HEK293T (cell line): ENCODE measurements at places on chromosomes 3 and 15.

DNA sequence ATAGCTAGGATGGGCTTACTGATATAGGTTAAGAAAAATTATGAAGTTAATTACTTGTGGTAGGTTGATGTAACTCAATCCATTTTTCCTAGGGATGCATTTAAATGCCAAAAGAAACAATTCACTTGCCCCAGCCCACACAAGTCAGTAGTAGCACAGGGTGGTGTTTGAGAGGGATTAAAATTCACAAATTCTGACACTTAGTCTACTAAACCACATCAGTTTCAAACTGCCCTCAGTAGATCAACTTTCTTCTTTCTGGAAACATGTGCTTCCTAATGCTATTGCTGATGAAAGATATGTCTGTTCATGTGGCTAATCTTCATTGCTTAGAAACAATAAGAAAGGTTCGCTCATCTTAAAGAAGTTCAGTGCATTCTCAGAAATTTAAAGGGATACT is 160.6 kb downstream of the EPHA3 start:
- DNase-seq: no peak

GRCh38 chr3:194586836-194587235 is 46.4 kb downstream of the TMEM44 start:
- DNase-seq: no peak

GRCh38 chr15:70438776-70439175 is 324.6 kb downstream of the UACA start:
- no peak for DNase-seq

DNA sequence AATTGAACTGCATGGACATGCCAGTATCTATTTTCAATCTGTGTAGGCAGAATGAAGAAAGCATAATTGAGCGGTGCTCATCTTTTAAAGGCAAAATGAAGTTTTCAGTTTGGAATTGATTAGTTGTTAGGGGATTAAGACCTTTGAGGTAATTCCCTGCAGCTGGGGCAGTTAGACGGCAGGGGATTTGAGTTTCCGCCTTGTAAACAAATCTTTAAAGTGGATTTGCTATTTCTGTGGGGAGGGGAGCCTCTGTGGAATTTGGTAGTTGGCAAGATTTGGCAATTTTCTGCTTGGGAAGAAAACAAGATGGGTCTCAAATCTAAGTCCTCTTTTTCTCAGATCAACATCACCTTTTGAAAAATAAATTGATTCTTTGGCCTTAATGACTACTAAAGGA is 212.5 kb upstream of the CNTN6 start:
- DNase-seq: no peak

GRCh38 chr3:139534992-139535879 is 4.3 kb downstream of the RBP1 start:
- DNase-seq: no peak

DNA sequence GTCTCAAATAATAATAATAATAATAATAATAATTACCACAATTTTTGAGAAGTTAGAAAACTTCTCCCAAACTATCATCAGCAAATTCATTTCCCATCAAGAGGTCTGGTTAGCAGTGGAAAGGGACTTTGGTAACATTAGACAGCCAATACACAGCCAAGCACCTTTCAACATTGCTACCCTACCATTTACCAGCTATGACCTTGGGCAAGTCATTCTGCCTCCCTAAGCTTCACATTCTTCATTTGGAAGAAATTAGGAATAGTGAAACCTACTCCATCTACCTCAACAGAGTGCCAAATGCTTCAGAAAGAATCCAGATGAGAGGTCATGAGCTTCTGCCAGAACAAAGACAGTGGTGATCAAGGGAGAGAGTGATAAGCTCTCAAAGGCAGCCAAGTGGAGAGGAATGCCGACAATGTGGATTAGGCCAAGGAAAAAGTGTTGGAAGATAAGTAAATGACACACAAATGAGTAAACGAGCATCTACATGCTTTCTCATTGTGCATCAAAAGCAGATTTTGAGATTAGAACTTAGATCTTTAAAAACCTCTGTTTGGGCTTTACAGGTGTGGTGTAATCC is 42.9 kb upstream of the LPP start:
- no peak for DNase-seq

DNA sequence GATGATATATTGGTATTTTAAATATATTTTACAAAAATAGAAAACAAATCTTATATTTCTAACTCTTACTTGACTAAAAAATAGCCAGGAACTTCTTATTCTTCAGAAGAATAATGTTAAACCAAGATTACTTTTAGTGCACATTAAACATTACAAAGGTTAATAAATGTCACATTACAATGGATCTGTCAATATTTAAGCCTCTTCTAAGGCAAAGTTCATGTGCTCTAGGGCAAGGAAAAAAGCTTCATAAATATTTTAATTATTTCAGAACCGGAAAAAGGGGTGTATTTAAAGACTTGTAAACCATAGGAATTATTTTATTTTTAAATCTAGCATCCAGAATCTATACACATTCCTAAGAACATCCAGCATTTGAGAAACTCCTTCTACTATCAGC is 166.9 kb upstream of the ROBO2 start:
- no peak for DNase-seq

- DNase-seq: no peak
These were observed 49.1 kb downstream of the HCN4 start for GRCh38 chr15:73319460-73320245.

DNA sequence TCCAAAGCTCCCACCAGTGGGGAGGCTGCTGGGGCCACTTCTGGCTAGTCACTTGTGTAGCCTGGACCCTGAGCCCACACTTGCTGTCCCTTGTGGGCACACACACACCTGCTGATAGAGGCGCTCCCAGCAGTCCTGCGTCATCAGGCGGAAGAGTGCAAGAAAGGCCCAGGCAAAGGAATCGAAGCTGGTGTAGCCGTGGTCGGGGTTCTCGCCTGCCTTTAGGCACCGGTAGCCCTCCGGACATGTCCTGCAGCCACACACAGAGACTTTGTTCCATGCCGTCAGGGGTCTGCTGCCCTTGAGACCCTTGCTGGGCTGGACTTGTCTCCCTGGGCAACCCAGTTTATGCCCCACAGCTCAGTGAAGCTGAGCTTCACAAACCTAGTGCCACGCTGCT is 42.9 kb downstream of the SCN5A start:
- DNase-seq: no peak

GRCh38 chr3:27216955-27217552 is 152.1 kb downstream of the NEK10 start:
- DNase-seq: no peak

- DNase-seq: peak; percentile 86
These were observed at the start of gene PTPRG for GRCh38 chr3:61561374-61562041. PTPRG (plus strand) TSS chr3:61561571; CDS start chr3:61562288, 717 bp downstream.

DNA sequence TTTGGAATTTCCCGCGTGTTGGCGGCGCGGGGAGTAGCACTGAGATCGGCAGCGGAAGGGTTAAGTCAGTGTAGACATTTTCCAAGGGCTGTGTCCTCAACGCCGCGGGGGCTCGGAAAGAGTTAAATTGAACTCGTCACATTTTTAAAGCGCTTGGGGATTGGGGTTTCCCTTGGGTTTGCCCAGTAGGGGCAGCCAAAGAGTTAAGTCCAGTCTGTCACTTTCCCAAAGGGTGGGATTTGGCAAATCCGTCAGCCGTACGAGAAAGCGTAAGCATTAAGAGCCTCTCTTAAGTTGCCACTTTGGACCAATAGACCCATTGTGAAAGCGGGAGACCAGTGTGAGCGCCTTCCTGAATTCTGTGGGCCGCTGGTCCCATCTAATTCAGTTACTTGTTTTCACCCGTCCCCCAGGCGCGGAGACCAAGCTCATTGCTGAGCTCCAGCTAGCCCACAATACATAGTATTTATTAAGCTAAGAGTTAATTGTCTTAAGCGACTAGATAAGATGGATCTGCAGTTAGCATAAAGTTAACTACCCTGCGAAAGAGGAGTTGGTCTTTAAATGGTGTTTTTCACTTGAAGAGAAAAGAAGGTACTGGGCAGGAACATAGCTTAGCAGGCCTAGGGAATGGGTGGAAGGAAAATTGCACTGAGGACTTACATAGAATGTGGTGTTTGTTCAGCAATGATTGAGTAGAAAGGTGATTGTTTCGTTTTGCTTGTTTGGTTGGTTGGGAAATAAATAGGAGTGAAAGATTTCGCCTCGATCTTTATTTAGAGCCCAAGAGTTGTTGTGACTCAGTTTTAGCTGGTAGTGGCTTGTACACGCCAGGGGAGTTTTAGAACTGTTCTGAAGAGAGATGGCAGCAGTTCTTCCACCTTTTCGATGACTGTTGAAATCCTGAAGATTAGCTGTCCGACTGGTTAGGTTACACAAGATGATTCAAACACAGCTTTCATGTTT is 932 bp downstream of the ARL8B start:
- peak; percentile 52 for DNase-seq

DNA sequence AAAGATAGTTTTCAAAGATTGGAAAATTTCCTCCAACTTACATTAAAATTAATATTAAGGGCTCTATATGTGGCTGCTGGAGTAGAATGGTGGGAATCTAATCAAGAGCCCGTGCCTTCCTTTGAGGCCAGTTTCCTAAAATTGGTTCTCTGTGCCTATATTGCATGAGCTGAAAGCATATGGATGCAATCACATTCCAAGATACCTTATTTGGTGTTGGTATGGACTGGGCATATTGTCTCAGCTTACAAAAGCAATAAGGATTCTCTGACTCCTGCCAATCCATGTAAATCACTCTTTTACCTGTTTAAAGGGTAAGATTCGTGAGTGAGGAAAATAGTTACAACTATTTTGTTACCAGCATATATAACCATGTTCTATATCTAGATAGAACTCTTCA is 111.6 kb downstream of the GREM1 start:
- no peak for DNase-seq

DNA sequence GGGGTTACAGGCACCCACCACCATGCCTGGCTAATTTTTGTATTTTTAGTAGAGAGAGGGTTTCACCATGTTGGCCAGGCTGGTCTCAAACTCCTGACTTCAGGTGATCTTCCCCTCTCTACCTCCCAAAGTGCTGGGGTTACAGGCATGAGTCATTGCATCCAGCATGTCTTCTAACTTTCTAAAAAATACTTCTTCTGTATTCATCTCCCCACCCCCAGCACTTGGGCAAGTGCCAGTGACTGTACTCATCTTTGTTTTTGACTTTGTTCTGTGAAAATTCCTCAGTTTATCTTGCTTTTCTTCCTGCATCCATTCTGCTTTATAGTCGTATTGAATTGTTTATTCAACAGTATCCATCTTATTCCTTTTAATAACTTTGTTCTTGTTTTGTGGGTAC is 47.6 kb downstream of the ARIH1 start:
- DNase-seq: no peak

- no peak for DNase-seq
These were observed 50.9 kb downstream of the ZPLD1 start for GRCh38 chr3:102485701-102486100.

DNA sequence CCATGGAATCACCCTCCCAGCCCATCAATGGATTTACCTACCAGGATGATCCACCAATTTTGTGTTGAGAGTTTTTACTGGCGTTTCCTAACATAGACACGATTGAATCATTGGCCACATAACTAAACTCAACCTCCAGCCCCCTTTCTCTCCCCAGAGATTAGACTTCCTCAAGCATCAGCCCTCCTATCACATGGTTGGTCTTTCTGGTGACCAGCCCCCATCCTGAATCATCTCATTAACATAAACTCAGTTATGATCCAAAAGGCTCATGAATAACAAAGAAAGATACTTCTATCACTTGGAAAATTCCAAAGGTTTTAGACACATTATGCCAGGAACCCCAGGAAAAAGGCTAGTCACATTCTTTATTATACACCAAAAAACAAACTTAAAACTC is 21.2 kb downstream of the PRKAR2A start:
- DNase-seq: no peak

- no peak for DNase-seq
These were observed 631.0 kb downstream of the SQOR start for GRCh38 chr15:46265664-46266347.

DNA sequence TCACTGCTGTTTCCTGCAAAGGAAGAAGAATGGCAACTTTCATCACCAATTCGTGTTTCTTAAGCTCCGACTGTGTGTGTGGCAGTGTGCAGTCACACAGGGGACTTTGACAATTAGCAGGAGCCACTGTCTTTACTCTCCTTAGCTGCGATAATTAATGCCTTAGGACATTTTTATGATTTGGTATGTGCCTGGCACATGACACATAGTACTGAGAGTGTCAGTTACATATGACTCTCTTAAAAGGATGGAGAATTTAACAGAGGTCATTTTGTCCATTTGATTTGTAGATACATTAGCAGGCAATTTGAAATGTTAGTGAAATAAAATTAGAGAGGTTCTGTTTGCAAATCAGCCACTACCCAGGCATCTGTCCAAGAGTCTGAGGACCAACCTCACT is 128.9 kb upstream of the VEPH1 start:
- no peak for DNase-seq

GRCh38 chr3:135760581-135760980 is 204.9 kb upstream of the PPP2R3A start:
- no peak for DNase-seq
